ENCODE measurements at places on chromosomes 13 and 19.

DNA sequence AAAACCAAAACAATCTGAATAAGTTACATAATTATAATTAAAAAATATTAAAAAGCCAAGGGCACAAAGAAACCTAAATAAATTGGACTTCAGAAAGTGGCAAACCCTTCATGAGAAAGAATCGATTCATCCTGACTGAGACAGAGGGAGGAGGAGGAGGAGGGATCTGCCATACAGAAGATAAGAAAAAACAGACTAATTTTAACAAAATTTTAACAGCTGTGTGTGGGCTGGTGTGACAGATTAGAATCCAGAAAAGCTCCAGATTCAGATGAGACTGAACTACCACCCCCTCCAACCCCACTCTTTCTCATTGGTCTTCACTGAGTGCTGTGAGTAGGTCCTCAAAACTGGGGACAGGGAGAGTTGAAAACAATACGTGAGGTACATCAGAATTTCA is 111.5 kb upstream of the HTR2A start:
- no peak for DNase-seq

- no peak for DNase-seq
These were observed 38.9 kb upstream of the ZNF835 start for GRCh38 chr19:56710437-56710836.

- no peak for DNase-seq
These were observed 103.5 kb upstream of the TSC22D1 start for GRCh38 chr13:44679597-44679996.

DNA sequence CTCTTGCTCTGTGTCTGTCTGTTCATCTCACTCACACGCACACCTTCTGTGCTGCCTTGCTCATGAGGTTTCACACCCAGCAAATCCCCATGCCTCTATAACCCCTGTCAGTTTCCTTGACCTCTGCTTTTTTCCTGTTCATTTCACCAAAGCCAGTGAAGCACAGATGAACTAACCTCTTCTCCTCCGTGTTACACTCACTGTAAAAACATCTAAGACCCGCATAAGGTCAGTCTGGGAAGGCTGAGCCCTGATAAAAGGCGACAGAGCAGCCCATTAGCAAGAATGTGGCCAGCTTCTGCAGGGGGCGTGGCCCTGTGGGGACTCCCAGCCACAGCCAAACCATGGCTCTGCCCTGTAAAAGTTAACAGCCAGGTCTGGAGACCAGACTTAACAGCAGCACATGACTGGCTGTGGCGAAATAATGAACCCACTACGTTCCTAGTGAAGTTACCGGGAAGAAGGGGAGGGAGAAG is 42.8 kb upstream of the NPAS1 start:
- no peak for DNase-seq

- no peak for DNase-seq
These were observed 522.1 kb downstream of the DCT start for GRCh38 chr13:93957371-93957770.

DNA sequence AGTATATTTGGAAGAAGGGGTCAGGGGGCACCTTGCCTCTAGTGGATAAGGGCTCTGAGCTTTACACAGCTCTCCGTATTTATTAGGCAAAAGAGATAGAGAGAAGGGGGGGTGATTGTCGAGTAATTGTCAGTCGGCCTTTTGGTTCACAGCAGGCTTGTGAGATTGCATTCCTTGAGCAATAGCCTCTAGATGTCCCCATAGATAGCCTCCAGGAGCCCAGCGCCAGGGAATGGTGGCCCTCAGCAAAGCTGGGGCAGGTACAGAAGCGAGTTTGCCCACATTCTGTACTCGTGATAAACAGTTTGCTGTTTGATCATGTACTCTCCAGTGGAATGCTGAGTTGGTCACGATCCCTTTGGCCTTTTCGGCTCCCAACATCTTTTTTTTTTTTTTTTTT is 4.6 kb downstream of the ZNF613 start:
- DNase-seq = no peak

GRCh38 chr13:81927347-81927746 is 1586.4 kb upstream of the SPRY2 start:
- DNase-seq = no peak

DNA sequence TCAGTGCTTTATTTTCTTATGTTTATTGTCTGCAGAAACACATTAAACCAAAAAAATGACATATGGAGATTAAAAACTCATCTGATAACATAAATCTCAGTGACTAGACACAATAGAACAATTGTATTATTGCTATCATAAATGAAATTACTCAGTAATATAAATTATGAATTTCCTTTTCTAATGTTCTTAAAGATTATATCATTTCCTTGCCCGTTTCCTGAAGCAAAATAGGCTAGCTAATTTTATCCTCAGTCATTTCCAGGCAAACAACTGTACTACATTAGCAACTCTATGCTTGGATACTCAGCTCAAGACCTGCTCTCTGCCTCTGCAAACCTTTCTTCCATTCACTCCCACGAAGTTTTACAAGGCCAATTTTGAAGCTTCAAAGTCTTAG is 61.2 kb downstream of the RFC3 start:
- no peak for DNase-seq

GRCh38 chr19:4007836-4008539 is 452 bp downstream of the PIAS4 start:
- no peak for DNase-seq
